ENCODE measurements at places on chromosomes 11 and 22.

DNA sequence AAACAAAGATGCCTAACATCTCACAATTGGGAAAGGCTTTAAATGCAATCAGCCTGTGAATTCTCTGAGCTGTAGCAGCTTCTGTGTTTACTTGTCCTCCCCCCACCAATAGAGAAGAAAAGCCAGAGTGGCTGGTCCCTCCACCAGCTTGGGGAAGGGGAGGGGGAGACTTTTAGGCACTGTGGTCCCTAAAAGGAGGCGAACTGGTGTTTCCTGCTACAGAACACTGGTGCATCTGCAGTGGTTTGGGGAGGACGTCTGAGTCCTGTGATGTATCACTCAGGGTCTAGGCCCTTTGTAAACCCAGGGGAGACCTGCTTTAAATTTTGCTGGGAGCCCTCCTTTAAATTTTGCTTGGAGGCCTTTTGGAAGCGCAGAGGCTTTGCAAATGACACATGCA is 16.9 kb downstream of the TNRC6B start:
- DNase-seq, result no peak

DNA sequence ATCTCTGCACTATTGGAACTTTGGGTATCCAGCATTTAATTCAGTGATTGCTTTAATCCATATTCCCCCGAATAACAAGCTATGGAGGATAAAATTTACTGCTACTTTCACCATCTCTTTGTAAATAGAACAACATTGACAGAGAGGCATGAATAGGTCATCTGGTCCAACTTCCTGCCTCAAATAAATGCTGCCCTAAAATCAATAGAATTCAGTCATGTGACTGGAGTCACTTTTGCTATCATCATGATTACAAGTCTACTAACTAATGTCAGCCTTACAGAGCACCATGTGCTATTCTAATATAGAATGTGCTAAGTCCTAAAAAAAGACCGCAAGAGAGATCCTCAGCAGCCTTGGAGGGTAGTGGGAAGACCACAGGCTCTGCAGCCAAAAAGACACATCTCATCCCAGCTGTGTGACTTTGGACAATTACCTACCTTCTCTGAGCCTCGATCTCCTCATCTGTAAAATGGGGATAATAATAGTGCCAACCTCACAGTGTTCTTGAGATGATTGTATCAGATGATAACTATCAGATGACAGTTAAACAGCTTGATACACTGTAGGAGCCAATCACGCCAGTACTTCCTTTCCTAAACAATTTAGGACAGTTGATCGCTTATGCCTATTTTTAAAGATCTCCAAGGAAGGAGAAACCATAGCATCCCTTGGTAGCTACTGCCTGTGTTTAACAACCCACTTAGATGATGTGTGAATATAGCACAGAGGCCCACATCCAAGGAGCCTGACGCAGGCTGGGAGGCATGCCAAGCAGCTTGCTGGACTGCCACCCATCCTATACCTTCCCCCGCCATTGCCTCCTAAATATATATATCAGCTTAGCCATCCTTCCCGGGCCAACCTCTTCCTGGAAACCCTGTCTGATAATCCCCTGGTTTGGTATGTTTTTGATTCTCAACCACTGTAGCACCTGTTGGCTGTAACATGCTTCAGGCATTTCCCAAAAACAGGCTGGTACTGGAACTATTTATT is 77.3 kb upstream of the PHF21A start:
- no peak for DNase-seq

GRCh38 chr22:23181721-23182308 is 1.5 kb downstream of the BCR start:
- DNase-seq, result no peak

DNA sequence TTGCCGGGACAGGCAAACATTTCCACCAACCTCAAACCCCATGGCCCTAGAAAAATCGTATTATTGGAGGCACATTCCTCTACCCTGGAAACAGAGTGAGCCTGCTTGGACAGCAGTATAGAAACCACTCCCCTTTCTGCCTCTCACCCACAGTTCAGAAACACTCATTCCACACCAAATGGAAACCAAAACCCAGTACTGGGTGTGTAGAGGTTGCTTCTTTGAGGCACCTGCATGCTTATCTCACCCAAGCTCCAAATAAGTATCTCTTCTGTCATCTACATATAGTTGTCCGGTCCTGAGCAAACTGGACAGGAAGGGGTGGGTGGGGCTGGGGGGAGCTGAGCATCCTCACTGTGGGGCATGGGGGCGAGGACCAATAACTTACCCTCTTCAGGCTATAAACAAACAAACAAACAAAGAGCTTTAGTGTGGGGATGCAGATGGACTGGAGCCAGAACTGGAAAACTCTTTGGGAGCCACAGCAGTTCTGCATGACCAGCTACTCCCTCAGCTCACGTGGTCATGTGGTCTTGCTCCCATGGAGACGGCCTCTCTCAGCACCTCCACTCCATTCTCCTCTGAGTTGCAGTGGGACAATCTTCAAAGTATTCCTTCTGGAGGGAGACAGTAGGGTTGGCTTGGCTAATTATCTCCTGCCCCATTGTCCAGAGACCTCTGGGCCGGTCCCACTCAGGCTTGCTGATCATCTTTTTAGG is 1.0 kb upstream of the PLAAT2 start:
- no peak for DNase-seq

GRCh38 chr11:9922806-9923205 is 258.9 kb downstream of the SWAP70 start:
- no peak for DNase-seq

DNA sequence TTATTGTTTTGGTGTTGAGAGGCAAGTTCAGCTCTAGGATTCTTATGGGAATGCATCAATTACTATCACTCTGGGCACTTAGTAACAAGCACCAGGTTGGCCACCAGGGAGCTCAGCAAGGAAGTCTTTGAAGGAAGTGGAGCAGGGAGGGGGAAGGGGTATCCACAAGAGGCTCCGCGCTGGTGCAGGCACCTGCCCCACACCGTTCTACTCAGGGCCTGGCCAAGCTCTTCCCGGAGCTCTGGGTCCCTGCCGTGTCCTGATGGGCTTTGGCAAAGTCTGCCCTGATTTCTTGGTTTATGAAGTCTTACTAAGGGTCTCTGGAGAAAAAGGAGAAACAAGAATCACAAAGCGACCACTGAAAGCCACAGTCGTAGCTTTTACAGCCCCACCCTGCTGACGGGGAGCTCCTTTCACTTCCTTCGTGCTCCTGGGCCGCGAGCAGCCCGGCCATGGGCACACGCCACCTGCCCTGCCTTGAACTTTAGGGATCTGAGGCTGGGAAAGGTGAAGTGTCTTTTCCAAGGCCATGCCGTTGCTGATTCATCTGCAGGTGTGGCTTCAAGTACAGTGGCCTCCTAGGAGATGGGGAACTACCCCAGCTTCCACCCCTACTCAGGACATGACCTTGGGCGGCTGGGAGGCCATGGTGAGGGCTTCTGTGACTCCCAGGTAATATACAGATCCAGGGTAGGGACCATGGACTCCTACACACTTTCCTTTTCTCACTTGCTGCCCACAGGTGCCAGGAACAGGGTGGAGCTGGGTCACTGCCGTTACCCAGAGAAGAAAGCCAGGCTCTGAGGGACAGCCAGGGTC is 15.9 kb upstream of the LRRC32 start:
- DNase-seq, result no peak

GRCh38 chr11:102510439-102511135 is 20.0 kb downstream of the MMP7 start:
- no peak for DNase-seq

All from NCI-H1436 (cell line).